ENCODE measurements at places on chromosomes 5 and 9.

DNA sequence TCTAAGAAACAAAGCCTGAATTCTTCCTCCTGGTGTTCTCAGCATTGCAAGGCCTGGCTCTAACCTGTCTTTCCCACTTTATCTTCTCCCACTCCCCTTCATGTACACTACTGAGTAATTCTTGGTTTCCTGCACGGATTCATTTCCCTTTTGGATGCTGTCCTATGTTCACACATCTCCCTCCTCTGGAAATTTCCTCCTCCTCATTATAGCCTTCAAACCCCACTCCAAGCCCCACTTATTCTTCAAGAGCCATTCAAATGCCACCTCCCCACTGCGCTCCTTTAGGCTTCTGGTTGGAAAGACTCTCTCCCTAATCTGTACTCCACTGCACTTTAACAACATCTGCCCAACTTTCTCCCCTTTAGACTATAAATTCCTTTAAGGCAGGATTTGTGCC, 28.2 kb upstream of the C5orf63 start:
- peak; percentile 79 for DNase-seq

DNA sequence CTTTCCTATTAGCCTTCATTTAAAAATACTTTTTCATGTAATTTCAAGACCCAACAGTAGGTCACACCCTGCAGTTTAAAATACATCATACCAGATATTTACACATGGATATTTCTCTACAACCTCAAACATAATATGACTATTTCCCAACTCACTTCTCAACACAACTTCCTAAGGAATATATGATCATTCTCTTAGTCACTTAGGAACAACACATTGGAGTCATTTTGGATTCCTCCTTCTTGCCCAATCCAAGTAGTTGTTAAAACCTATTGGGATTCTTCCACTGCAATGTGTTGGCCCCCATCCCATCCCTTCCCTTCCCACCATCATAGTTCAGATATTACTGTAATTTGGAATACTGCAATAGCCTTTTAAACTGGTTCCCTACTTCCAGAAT, 145.5 kb downstream of the DCP2 start:
- no peak for DNase-seq

DNA sequence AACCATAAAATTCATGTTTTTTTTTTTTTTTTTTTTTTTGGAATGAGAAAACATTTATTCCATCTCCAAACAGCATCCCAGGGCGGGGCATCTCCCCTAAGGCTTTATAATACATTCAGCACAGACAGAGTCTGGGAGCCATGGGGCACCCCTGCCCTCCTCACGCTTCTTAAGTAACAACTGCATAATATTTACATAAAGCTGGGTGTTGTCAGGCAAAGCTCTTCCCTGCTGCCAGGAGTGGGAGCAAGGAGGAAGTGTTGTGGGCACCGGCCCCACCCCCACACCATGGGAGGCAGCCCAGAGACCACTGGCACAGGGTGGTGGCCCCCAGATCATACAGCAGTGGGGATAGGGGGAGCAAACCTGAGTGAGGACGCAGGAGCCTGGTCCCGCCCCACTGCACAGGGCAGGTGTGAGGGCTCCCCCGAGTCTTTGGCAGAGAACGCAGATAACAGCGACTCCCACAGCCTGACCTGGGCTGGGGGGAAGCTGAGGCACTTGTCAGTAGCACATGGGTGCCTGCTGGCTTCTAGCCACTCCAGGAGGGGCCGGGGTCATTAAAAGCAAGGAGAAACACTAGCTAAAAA, 86.1 kb upstream of the CEP78 start:
- no peak for DNase-seq

- no peak for DNase-seq
These were observed at the start of gene TRIM41 for GRCh38 chr5:181223058-181223728. Gene TRIM41, plus strand, starts transcription at chr5:181223281. Its CDS starts 719 bp downstream, at chr5:181224000.

DNA sequence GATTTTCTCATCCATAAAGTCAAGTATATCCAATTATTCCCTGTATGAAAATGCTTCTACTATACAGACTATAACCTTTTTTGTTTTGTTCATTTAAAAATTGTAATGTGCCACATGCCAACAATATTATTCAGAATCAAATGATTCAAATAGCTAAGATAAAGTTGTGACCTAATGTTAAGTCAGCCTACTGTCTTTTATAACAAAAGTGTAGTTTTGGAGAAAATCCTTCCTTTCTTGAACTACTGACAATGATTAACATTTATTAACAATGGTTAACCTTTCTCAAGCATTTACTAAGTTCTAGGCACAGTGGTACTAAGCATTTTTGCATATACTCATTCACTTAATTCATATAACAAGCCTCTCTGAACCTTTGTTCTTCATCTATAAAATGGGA, 25.0 kb downstream of the CSF2 start:
- DNase-seq, result no peak

DNA sequence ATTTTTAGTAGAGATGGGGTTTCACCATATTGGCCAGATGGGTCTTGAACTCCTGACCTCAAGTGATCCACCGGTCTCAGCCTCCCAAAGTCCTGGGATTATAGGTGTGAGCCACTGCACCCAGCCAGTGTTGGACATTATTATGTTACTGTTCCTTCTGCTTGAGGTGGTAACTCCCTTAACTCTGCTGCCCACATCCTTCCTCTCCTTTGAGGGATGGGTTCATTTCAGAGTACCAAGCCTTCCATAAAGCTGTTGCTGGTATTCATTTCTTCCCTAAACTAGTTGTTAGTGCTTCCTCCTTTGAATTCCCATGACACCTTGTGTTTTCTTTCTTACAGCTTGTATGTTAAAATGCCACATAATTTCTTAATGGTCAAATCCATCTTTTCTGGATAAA, 54.0 kb downstream of the CTNNA1 start:
- DNase-seq, result no peak

DNA sequence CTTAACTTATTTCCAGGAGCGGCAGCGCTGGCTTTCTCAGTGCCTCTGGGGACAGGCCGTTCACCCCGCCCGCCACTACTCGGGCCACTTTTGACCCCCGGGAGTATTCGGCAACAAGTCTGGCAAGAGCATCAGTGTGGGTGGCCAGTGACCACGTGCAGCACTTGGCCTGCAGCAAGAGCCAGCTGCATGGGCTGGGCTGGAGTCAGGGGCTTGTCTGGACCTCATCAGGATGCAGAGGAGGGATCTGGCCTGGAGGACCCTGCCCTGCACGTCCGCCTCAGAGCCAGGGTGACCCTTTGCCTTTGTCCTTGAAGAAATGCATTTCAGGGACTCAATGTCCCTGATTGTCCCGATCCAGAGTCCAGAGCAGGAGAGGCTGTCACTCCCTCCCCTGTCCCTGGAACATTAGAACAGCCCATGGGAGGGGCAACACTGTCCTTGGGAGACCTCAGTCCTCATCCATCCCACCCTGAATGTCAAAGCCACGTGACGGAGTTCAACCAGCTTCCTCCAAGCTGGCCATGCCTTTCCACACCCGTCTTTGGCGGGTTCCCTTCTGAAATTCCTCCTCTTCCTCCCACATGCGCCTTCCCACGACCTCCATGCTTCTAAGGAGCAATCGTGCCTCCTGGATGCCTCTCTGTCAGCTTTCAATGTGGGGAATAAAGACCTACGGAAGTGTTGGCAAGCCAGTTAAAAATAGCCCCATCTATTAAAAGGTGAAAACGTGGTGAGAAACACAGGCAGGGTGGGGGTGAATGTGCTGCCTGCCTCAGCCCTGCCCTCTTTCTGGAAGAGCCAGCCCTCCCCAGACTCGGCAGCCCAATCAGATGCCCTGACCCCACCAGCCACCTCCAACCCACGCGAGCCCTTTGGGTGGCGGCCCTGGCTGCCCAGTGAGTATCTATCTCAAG, 99.0 kb downstream of the OLFM1 start:
- no peak for DNase-seq

DNA sequence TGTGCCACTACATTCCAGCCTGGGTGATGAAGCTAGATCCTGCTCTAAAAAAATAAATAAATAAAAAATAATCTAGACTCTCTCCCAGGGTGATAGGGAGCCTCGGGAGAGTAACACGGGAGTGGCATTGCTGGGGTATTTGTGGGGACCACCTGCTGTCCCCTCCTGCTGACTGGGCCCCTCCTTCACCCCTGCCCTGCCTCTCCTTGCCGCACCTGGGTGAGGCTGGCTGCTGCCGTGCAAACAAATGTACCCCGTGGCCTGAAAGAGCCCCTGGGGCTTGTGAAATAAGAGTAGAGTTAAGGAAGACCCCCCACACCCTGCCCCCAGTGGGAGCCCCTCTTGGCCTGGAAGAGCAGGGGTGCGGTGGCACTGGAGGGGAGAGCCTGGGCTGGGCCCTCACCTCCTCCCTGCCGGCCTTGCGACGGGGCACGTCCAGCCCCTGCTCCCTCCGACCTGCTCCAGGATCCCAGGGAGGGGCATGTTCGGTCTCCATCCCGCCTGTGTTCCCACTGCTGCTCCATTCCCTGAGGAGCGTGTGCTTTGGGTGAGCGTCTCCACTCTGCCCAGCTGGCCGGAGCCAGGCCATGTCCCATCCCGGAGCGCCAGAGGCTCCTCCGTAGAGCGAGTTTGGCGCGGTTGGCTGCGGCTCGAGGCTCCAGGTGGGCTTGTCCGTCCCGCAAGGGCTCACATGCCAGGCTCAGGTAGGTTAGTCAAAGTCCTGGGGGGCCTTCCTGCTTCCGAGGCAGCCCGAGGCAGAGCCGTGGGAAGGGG, 75.0 kb upstream of the RNU6ATAC start:
- no peak for DNase-seq

DNA sequence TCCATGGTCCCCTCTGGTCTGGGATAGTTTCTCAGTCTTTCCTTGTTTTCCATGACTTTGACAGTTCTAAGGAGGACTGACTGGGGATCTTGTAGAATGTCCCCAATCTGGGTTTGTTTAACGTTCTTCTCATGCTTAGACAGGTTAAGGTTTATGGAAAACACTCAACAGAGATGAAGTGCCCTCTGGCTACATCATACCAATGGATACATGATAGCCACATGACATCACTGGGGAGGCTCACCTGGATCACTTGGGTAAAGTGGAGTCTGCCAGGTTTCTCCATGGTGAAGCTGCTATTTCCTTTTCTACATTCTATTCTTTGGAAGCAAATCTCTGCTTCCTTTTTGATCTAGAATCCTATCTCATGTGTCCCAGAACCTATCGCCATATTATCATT, 23.8 kb upstream of the ALDH1B1 start:
- no peak for DNase-seq

- no peak for DNase-seq
These were observed 39.8 kb downstream of the STARD4 start for GRCh38 chr5:111472579-111472978.

DNA sequence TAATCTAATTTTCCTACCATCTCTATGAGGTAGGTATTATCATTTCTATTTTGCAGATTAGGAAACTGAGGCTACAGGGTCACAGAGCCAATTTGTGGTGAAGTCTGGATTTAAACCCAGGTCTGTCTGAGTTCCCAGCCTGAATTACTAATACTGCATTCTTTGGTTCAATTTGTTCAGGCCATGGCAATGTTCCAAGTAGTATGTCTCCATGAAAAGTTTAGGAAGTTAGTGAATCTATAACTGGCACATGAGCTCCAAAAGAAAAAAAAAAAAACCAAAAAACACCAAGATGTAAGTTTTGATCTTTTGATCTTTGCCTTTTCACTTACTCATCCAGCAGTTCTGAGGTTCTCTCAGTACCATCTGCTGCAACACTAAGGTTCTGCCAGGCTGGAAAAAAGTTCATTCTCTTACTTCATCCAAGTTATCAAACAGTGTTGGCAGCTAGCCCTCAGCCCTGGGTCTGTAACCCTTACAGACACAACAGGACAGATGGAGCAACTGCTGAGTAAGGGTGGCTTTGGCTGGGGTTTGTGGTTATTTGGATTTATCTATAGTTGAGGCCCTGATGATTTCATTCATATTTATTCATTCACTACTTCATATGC, 4.4 kb upstream of the TMEM268 start:
- DNase-seq, result no peak

DNA sequence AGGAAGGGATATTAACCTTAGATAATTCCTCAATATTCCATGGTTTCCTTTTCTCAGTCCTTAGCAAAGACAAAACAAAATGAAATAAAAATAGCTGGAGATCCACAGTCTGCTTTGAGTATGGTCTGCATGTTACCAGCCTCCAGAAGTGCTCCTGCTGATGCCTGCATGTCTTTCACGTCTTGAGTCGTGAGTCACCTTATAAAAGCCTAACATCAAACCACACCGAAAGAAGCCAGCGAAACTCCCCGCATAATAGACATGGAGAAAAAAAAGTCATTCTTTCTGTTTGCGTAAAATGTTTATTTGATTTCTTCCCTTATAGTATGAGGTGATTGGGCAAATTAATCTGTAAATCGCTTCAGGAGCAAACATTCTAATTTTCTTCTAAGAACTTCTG, 380.5 kb downstream of the SLCO4C1 start:
- no peak for DNase-seq

DNA sequence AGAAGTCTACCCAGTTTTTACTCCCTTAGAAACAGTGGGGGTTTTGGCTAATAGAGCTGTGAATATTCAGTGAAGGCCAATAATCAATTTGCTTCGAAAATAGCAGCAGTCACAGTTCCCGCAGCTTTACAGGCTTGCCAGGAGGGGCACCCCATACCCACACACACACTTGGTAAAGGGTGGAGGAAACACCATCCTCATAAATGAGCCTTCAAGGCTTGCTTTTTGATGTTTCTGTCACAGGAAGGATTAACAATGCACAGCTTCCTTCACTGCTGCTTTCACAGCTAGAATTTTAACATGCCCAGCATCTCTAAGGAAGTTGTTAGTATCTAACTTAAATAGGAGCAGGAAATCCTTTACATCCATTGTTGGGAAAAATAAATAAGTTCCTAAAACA, 1247.5 kb upstream of the C9orf72 start:
- DNase-seq, result no peak

DNA sequence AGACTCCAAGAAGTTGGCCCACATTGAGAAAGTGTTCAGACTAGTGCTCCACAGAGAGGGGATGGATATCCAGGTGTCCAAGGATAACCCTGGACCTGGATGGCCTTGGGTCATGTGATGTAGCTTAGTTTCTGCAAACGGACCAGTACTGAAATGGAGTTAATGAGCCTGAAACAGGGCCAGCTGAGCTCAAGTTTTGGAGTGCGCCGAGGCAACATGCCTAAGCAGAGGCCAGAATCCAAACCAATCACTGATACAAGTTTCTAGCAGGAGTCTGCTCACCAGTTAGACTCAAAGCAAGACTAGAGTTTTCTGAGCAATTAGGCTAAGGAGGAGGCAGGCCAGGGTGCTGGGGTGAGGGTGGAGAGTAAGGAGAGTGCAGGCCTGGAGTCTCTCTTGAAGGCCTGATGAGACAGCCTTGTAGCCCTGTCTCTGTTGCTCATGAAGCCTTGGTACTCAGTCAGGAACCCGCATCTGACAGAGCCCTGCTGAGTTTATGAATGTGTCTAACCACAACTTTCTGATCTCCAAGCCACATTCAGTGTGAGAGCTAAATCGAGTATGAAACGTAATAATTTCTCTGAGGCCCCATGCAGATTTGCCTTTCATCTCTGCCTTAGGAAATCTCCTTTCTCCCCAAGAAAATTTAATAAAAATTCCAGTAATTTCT, 68.9 kb upstream of the EQTN start:
- DNase-seq, result no peak

GRCh38 chr5:140235791-140236551, 61.0 kb downstream of the CYSTM1 start:
- no peak for DNase-seq

DNA sequence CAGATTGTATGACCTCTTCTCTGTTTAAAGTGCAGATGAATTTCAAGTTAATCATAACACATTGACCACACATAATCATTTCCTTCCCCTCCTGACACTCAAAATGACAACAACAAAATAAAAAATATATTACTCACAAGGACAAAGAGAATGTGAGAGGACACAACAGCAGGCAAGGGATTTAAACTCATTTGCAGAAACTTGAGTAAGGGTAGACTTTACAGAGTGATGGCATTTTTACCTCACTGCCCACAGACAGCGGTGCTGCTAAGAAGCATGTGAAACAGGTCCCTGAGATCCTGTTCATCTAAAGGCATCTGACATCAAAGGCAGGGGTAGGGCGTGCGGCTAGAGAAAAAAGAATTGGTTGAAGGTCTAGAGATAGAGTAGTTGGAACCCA, 99.0 kb downstream of the TRIM36 start:
- DNase-seq, result no peak
